ENCODE measurements at places on chromosomes 12 and 14. TPM values are rescaled to one million over a fixed set of nuclear protein-coding genes. Genes with fewer than 3 reads are reported as not detected.

- DNase-seq, result peak; percentile 27
These were observed 1.9 kb upstream of the PIWIL1 start for GRCh38 chr12:130335517-130336392.

DNA sequence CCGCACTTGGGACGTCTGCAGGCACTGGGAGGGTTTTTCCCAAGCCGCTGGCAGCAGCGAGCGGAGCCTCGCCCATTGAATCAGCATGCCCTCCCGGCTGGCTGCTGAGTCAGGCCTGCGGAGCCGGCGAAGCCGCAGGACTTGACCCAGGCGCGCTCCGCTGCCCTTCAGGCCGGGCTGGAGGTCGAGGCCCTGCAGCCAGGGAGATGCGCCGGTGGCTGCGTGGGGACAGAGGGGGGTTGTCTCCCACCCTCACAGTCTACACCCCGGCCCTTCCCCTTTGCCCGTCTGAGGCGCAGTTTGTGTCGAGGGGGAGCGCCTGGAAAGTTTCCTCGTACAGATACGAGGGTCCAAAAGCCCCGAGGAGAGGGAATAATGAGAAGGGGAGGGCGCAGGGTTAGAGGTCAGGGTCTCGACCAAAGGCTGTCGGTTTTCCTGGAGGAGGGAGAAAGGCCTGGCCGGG lies 759 bp upstream of the KLC1 start:
- peak; percentile 77 for DNase-seq

- peak; percentile 42 for DNase-seq
These were observed 151.4 kb downstream of the MED13L start for GRCh38 chr12:116125956-116126566.

DNA sequence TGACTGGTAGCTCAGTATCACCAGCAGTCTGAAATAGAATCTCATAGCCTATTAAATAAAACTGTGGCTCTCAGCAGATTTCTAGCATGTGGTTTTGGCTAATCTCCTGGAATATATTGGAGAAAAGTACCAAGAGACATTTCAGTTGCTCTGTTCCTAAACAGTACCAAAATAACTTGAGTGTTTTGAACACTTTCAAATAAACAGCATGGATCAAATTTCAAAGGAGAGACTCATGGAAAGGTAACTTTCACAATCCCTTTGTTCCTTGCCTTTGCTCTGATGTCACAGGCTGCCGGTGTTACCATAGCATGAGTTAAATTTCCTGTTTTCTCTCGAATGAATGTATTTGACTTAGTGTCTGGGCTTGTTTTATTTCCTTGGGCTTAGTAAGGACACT lies 3.4 kb downstream of the ARG2 start:
- peak; percentile 57 for DNase-seq

DNA sequence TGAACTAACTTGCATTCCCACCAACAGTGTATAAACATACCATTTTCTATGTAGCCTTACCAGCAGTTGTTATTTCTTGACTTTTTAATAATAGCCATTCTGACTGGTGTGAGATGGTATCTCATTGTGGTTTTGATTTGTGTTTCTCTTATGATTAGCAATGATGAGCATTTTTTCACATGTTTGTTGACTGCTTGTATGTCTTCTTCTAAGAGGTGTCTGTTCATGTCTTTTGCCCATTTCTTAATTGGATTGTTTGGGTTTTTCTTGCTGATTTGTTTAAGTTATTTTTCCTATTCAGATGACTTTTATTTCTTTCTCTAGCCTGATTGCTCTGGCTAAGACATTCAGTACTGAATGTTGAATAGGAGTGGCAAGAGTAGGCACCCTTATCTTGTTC lies 230.3 kb downstream of the DAD1 start:
- no peak for DNase-seq

GRCh38 chr14:50736932-50737419 lies 68.9 kb upstream of the SAV1 start:
- DNase-seq, result no peak

DNA sequence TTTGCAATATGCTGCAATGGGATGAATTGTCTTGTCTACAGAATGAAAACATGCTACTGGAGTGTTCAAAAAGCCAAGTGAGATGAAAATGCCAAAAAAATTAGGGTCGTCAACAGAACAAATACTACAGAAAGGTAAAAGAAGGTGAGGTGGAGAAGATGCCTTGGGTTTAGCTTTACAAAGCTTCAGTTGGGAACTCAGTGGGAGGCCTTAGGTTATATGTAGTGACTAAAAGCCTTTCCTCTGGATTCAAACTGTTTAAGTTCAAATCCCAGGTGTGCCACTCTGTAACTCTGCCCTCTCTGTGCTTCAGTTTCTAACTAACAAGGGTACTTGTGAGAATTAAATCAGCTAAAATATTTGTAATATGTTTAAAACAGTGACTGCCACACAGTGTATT lies 84.9 kb upstream of the PDE3A start:
- DNase-seq, result no peak

DNA sequence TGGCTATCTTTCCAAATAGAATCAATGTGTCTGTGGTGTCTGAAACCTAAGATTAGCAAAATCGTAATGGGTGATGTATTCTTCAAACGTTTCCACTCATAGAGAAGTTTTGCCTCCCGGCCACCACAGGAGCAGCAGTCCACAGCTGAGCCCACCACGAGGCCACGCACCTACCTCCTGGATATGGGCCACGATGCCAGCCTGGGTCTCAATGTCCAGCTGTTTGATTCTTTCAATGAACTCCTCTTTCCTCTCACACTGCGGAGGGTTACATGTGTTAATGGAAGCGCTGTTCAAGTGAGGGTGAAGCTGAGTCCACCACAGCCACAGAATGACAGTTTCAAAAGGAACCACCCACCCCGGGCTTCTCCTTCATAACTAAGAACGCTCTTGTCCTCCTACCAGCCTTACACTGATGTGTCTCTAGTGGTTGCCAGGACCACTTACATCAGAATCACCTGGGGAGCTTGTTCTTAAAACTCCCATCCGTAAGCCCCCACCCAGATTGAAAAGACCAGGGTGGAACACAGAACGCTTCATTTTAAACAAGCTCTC lies 75.3 kb downstream of the CCDC88C start:
- no peak for DNase-seq

GRCh38 chr12:104339663-104340062 lies 36.1 kb downstream of the EID3 start:
- peak; percentile 64 for DNase-seq

GRCh38 chr14:70665448-70666360 lies 24.0 kb downstream of the TTC9 start:
- DNase-seq, result no peak

DNA sequence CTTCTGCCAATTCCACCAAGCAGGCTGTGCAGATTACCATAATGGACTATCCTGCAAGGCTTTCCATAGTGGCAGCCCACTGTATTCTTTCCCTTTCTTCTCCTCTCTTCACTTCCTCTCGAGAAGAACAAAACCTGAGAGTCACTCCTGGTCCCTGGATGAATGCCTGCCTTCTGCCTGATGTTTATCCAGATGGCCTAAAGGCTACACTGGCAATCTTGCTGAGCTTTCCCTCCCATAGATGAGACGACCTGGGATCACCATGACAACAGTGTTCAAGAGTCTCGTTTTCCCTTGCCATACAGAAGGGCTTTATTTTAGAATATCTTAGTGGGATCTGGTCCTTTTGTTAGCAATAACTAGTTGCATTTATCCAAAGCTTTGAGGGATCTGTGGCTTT lies 142.3 kb downstream of the RTN1 start:
- no peak for DNase-seq

The RNASE3 gene
- not detected for total RNA-seq

The COQ10A gene
- total RNA-seq, result 9.1 TPM

The CCDC184 gene
- total RNA-seq, result 0.17 TPM

The CRIP1 gene
- total RNA-seq, result 3.0 TPM

The RBMS2 gene
- total RNA-seq, result 23.1 TPM

The RD3L gene
- not detected for total RNA-seq

The OR6C2 gene
- total RNA-seq, result not detected

The LTBP2 gene
- total RNA-seq, result 243 TPM

The JAG2 gene
- 1.8 TPM for total RNA-seq

The TMEM233 gene
- total RNA-seq, result under 0.01 TPM

The PMCH gene
- not detected for total RNA-seq

The HEATR5A gene
- total RNA-seq, result 44.9 TPM

The SLCO1B3 gene
- total RNA-seq, result not detected

The PLEKHG7 gene
- total RNA-seq, result not detected

The HCAR3 gene
- under 0.01 TPM for total RNA-seq

The CAPS2 gene
- 9.2 TPM for total RNA-seq

Data from fibroblast of lung (primary cell).